Jurkat, Clone E6-1 (cell line): ENCODE measurements at places on chromosomes 7 and 10.

GRCh38 chr7:33221390-33221789, 92.0 kb downstream of the BBS9 start:
- no peak for DNase-seq

DNA sequence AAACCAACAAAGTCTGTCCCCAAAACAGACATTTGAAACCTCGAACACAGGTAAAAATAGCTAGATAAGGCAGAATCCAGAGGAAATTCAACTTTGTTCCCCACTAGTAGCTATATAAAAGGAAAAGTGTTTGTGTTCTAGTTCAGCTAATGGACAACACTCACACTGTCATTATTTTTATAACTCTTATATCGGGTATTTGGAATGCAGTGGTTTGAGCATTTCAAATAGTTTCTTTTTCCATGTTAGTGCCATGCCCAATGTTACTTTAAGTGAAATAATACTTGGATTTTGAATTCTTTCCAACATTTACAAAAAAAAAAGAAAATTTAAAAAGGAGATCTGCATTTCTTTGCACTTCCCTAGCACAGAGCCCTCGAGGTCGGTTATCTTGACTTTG, 213.6 kb downstream of the DOCK4 start:
- DNase-seq = no peak

- DNase-seq = peak; percentile 41
Measured at GRCh38 chr10:97230146-97230545, 44.4 kb upstream of the SLIT1 start.

GRCh38 chr7:514651-515598, 4.7 kb downstream of the PDGFA start:
- no peak for DNase-seq

DNA sequence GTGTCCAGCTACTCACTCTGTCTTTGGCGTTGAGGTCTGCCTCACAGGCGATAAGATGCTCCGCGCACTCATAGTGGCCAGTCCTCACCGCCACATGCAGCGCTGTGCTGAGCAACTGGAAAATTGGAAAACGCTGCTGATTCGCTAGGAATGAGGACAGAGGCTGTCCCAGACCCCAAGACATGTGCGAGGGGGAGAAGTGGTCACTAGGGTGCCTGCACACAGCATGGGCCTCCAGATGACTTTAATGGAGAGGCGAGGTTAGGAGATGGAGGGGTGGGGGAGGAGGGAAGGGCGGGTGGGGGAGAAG, 5.2 kb downstream of the ANKRD1 start:
- no peak for DNase-seq

- DNase-seq = no peak
Measured at GRCh38 chr7:117219485-117219884, 103.4 kb downstream of the WNT2 start.

GRCh38 chr7:26490640-26491624, 199.3 kb downstream of the SNX10 start:
- no peak for DNase-seq

DNA sequence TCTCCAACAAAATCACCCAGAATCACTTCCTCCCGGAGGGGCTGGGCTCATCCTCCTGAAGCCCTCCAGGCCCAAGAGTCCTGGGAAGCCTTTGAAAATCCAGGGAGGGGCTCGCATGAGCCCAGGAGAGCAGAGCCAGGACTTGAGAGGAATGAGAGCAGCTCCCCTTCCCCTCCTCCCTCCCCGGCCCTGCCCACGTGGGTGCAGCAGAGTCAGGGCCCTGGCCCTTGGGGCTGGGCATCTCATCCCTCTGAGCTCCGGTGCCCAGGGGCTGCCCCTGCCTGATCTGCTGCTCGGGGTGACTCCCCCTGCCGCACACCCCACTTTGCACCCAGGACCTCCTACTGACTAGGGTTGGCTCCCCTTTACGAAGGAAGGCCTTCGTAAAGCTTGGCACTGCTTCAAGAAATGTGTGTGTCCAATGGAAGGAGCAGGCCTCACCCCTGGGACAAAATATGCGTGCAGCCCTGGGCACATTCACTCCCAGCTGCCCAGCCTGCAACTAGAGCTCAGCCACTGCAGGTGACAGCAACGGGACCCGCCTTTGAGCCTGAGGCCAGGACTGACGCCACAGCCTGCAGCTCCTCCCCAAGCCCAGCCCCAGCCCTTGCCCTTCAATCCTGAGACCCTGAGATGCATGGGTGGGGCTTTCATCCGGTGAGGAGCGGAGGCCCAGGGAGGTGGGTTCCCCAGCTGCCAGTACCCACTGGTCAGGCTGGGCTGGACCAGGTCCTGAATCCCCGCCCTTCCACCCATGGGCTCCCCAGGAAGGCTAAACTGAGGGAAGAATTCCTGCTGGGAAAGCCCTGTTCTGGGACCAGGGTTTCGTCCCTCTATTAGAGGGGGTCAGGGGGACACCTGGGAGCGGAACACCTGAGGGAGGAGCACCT, 21.8 kb downstream of the PWWP2B start:
- DNase-seq = no peak

DNA sequence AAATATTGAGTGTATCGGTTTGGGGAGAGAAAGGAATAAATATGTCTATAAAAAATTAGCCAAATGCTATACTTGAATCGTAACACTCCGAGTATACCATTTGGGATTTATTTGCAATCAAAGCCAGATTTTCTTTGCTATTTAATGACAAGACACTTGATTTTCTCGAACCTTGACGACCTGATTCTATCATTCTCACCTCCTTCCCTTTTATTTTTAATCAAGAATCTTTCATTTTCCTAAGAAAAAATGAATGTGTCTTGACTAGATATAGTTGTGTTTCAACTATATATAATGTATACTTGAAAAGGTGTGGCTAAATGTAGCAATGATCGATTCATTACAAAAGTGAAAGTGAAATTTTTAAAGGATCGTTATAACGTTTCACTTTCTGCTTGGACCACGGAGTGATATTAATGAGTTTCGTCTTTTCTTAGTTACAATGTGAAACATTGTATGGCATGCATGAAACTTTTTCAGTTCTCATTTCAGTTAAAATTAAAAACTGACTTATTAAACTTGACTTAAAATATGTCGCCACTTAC, 562 bp downstream of the NUB1 start:
- DNase-seq = no peak

- no peak for DNase-seq
Measured at GRCh38 chr10:122454603-122455080, at the start of gene ARMS2. Gene ARMS2 (plus strand): TSS chr10:122454653. CDS start chr10:122454728, 75 bp downstream.

DNA sequence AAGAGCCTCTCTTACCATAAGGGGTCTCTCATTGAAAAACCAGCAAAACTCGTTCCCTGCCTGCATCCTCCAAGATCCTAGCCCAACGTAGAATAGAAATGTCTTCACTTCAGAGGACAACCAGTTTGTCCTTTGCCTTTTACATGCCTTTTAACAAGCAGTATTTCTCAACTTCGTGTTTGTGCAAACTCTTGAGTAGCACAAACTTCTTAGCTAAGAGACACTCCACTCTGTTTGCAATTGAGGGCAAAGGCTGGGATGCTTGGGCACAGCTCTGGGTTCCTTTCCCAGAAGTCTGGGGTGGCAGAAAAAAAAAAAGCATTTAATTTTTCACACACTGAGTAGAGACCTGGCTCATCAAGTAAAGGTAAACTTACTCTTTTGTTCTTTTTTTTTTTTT, 19.5 kb upstream of the KCTD7 start:
- DNase-seq = no peak

DNA sequence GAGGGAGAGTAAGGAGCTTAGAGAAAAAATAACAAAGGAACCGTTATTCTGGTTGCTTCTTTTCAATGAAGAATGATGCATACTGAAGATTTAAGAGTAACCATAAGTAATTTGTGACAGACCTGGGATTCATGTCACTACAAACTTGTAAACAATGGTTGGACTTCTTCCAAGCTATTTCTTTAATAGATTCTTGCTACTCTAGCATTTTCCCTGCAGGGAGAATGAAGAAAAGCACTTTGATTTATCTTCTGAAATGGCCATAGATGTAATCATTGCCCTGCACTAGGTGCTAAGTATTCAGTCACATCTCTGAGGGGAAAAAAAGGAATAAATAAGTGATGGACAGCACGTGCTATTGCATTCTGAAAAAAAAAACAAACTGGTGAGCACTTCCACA, 606.6 kb upstream of the LRRN3 start:
- no peak for DNase-seq
